ENCODE measurements at places on chromosomes 11 and 22.

DNA sequence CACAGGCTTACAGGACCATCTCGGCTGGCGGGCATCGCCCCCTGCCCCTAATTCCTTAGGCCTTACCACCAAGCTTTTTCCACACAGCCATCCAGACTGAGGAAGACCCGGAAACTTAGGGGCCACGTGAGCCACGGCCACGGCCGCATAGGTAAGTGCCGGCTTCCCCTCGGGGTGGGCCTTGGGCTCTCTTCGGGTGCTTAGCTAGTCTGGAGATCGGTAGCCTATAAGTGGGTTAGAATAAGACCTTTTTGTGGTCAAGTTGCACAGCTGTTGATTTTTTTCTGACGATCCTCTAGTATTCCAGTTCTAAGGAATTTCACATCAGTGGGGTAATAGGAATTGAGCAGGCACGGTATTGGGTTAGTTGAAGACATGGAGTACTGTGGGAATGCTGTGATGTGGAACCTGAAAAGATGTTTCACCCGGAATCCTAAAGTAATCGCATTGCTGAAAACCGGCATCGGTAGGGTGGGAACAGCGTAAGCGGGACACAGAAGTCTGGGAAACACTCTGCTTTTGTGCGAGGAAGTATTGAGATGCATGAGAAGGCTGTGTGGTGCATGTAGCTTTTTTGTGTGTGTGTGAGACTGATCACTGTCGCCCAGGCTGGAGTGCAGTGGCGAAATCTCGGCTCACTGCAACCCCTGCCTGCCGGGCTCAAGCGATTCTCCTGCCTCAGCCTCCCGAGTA is 669 bp downstream of the RPL27A start:
- peak; percentile 47 for DNase-seq

DNA sequence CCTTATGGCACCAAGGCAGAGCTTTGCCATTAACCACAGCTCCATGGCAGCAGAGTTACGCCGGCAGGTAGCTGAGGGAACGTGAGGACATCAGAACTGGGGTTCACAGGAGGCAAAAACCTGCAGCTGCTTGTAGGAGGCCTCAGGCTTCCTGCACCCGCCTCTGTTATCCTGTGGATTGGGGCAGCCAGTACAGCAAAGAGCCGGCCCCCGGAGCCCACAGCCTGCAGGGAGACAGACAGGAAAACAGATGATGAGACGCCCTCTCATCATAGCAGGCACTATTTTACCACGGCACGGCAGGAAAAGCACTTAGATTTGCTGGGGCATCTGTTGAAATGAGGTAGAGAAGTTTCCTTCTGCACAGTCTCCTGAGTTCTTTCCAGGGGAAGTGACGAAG is 870.3 kb downstream of the TBC1D22A start:
- DNase-seq, result no peak

DNA sequence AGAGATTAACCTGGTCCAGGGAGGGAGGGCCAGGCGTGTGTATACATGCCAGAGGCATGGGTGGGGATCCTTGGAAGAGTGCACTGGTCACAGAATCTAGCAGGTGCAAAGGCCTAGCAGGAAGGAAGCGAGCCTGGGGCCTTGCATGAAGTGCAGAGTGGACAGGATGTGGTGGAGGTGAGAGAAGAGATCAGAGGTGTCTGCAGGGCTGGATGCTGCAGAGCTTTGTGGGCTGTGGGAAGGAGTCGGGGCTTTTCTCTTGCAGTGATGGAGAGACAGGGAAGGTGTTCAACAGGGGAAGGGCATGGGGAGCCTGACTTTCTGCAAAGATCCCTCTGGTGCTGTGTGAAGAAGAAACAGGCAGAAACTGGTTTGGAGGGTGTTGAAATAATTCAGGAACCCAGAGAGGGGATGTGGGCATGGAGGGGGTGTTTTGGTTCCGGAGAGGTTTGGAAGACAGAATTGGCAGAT is 2.5 kb upstream of the TPST2 start:
- DNase-seq, result no peak

DNA sequence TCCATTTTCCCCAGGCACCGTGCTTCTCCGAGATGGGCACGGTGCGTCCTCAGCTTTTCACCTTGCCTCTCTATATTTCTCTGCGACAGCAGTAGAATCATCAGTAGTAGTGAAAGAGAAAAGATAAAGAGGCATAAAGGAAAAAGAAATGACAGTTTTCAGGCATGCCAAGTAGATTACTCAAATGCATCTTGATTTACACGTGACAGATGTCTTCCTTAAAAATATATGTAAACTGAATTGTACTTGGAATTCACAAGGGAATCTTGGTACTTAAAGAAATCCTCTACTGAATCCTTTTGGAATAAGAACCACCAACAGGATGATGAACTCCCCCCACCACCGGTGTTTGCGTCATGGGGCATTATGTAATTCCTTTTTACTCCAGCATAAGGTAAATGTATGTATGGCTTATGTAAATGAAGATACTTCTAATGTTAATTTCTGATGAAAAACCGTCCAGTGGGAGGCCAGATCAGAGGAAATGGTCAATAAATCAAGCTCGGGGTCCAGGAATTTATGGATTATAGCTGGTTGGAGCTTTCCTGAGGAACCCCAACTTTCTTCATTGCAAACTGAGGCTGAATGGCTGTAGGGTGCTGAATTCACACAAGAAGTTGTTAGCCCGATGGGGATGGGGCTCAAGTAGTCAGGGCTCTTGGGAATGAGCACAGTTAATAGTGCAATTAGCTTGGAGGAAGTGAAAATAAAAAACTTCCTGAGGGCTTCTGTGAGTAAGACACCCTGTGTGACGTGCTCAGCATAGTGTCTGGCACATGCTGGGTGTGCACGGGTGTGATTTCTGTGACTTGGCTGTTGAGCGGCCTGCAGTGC is 630.4 kb downstream of the OPCML start:
- DNase-seq, result no peak

- no peak for DNase-seq
Observed at GRCh38 chr11:128494418-128495332, 92.7 kb downstream of the ETS1 start.

GRCh38 chr22:35411102-35411501 is 11.2 kb downstream of the MCM5 start:
- DNase-seq, result no peak

GRCh38 chr22:38973289-38974169 is 8.6 kb upstream of the APOBEC3B start:
- no peak for DNase-seq

- DNase-seq, result no peak
Observed at GRCh38 chr11:98734686-98735085, 286.1 kb upstream of the CNTN5 start.

- DNase-seq, result no peak
Observed at GRCh38 chr11:6397156-6397555, 6.9 kb downstream of the SMPD1 start.

DNA sequence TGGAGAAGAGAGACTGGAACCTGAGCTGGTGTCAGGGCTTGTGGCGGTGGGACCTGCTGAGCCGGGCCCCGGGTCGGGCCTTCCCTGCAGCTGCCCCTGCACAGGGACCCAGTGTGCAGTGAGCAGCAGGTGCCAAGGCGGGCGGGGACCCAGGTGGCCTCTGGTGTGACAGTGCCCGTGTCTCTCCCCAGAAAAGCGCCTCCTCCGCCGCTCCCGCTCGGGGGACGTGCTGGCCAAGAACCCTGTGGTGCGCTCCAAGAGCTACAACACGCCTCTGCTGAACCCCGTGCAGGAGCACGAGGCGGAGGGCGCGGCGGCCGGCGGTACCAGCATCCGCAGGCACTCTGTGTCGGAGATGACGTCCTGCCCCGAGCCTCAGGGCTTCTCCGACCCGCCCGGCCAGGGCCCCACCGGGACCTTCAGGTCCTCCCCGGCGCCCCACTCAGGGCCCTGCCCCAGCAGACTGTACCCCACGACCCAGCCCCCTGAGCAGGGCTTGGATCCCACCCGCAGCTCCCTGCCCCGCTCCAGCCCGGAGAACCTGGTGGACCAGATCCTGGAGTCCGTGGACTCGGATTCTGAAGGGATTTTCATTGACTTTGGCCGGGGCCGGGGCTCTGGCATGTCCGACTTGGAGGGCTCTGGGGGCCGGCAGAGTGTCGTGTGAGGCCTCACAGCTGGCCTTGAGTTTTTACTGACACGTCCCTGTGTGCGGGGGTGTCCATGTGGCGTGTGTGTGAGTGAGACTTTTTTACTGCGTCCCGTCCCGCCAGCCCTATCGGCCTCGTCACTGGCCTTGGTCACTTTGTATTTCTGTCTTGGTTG is 15.6 kb upstream of the ARHGAP8 start:
- DNase-seq, result no peak

DNA sequence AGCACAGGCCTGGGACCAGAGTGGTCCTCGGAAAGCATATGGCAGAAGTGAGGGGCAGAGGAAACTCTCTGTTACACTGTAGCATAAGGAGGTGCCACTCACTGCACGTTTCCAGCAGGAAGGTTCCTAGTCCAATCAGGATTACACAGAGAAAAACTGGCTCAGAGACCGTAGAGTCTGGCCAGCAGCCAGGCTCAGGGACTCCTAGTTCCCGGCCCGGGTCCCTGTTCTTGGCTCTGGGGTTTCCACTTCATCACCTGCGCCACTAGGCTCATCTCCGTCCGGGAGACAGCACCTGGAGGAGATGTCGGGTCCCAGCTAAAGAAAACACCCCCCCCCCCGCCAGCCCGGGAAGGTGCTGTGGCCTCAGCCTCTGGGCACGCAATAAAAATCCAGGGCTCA is 1.1 kb downstream of the TTLL12 start:
- DNase-seq, result peak; percentile 16

- DNase-seq, result no peak
Observed at GRCh38 chr11:47857892-47858543, 9.9 kb upstream of the NUP160 start.

DNA sequence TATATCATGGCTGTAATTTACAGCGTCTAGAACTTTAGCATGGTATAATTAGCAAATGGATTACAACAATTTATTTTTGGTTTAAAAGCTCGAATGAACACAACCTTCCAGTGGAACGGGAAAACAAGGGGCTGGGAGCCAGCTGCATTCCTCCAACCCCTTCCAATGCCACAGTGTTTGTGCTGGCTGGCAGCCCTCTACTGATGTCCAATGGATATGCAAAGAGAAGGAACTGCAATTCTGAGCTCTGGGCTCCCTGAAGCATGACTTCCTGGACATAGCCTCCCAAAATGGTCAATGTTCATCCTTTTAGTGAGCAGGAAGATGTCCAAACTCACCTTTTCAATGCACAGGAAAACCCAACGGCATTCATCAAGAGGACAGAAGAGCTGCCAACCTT is 288.3 kb downstream of the TENM4 start:
- no peak for DNase-seq

- peak; percentile 17 for DNase-seq
Observed at GRCh38 chr22:35921777-35922176, 106.8 kb downstream of the RBFOX2 start.

All from NCI-H1417 (cell line).